Lung (tissue), 17 donors: ENCODE measurements at places on chromosomes 6 and 20. TPM values are rescaled to one million over a fixed set of nuclear protein-coding genes. Genes with fewer than 3 reads are reported as not detected.

- DNase-seq: peak; percentile 86
Observed at GRCh38 chr20:44780226-44780625, 30.1 kb downstream of the RIMS4 start.

- DNase-seq: peak; percentile 77
Observed at GRCh38 chr6:151160929-151161757, 78.6 kb upstream of the AKAP12 start.

DNA sequence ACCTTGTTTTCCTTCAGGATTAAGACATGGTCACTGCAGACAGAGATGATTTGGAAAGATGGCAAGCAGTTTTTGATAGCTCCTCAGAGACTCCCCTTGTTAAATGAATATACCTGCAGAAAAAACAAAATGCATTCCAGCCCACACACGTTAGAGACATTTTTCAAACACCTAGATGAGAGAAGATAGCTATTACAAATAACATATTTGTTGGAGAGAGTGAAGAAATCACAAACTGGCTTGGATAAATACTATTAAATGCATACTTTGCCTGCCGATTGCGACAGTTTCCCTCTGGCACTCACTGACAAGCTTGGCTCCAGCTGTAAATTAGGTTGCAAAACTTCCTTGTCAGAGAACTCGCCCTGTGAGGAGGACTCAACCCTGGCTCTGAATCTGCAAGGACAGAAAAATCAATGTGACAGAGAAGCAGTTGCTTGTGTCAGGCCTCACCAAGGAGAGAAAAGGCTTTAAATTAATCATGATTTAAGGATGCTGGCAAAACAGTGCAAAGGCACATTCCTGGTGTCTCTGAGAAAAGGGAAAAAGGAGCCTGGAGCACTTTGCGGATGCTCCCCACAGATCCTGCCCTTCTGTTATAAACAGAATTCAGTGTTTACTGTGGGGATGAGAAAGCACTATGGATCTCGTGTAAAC lies 423.7 kb upstream of the MARCKS start:
- DNase-seq: peak; percentile 97

- no peak for DNase-seq
Observed at GRCh38 chr20:57714409-57715267, 4.8 kb upstream of the PMEPA1 start.

DNA sequence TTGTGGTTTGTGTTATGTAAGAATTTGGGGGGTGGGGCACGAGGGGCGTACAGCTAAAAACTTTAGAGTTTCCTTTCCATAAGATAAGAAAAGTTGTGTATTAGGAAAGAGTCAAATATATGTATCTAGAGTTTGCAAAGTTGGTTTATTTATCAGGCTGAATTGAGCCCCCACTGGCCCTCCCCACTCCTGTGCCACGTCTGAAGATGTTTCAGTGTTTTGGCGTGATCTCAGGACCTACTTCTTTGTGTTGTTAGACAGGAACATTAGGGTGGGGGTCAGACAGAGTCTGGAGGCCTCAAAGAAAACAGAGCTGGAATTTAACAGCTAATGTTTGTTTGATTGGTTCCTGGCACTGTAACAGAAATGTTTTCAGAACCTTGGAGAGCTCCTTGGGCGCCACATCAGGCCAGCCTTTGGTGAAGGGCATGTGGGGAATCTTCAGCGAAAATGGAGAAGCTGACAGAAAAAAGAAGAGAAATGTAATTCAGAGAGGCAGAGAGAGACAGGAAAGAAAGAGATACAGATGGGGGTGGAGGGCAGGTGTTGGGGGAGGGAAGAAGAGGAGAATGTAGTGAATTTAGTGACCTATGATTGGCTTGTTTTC lies 674 bp downstream of the NRSN1 start:
- peak; percentile 82 for DNase-seq

DNA sequence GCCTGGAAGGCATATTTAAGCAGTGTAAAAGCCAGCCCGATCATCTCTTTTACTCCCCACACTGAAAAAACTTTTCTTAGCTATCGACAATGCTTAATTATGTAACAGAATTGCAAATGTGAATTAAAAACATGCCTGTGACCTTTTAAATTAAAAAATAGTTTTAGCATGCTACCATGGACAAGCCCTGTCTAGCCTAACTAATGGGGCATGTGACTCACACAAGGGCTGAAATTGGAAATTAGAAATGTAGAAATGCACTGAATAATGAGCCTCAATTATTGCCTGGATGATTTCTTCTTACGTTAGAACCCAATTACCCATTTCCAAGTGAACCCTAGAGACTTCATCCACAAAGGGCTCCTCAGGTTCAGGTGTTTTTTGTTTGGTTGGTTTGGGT lies 82.7 kb downstream of the SIM1 start:
- DNase-seq: no peak

NHSL1 gene
- polyA plus RNA-seq: 14.4 TPM

- no peak for DNase-seq
Observed at GRCh38 chr20:60295214-60295613, 337.0 kb downstream of the CDH26 start.

ACAT2 gene
- 62.0 TPM for polyA plus RNA-seq

DNA sequence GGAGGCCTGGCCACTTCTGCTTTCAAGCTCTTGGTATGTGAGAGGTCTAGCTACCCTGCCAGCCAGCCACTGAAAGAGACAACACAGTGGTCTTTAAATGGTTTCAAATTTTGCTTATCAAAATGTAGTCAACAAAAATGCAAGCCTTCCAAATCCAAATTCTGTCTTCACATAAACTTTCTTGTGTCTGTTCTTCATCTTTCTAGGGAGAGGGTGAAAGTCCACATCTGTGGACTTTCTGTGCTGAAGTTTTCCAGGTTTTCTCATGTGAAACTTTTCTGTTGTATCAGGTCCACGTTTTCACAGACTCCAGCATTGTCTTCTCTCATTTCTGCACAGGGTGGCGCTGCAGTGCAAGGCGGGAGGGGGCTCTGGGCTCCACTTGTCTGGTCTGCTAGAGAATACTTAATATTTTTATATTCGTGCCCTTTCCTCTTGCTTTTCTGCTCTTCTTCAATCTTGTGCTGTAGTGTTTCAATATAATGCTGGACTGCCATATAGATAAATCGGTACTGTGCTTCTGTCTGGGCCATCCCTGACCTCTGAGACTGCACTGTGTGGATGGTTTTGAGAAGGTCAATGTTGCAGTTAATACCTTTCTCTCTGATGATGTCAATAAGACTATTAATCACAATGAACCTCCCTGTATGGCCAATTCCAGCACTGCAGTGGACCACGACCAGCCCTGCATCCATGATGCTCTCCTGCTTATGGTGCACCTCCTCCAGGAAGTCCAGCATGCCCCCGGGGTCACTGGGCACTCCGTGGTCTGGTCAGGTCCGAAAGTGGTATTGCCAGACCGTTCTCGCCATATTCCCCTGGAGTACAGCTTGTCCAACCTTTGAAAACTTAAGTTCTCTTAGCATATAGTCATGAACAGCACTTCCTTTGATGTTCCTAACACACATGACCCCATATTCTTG lies 161.6 kb upstream of the TNFAIP3 start:
- DNase-seq: peak; percentile 73

- peak; percentile 58 for DNase-seq
Observed at GRCh38 chr20:47950124-47950912, 165.0 kb upstream of the SULF2 start.

DNA sequence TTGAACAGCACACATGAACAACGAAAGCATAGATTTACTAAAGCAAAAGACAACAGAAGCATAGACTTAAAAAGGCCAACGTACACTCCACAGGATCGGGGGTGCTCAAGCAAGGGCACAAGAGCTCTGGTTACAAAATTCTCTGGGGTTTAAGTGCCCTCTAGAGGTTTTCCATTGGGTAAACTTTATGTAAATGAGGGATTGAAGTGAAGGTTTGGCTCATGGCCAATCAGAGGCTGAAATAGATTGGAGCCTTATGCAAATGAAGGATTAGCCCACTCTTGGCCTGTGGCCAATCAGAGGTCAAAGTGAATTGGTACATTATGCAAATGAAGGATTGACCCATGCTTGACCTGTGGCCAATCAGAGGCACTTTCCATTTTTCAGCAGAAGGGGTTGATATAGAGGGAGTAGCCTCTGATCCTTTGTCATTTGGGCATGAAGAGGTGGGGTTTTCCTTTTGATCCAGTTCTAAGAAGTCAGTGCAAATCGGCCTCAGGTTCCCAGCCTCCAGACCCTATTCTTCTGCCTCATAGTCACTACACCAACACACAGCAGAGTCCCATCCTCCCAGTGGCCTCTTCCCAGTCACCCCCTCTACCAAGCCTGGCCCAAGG lies 244.9 kb downstream of the THBS2 start:
- DNase-seq: no peak

DNA sequence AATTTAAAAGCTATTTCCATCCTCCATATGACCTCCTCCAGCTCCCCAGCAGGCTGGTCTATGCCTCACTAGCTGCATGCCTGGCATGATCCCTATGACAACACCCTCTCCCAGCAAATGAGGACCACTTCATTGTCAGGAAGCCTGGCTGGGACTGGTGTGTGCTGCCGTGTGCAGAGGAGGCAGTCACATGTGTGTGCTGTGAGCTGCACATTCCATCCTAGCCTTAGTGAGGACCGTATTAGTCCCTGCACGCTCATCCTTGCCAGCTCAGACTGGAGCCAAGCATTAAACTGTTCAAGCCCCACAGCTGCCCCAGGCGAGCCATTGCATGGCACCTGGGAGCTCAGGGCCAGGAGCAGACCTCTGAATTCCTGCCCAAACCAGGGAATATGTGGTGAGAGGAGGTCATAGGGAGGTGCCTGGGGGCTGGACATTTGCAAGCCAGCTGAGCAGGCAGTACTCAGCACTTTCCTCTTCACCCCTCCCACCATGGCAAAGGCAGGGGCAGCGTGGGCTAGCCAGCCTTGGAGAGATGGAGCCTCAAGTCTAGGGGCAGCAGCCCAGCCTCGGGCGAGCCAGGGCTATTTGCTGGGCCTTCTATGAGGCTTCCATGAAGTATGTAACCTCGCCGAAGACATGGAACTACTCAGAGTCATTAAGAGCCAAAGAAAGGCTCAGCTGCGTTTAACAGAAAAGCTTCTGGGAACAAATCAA lies 8.7 kb upstream of the CCN5 start:
- no peak for DNase-seq

STAU1 gene
- 29.3 TPM for polyA plus RNA-seq

DNA sequence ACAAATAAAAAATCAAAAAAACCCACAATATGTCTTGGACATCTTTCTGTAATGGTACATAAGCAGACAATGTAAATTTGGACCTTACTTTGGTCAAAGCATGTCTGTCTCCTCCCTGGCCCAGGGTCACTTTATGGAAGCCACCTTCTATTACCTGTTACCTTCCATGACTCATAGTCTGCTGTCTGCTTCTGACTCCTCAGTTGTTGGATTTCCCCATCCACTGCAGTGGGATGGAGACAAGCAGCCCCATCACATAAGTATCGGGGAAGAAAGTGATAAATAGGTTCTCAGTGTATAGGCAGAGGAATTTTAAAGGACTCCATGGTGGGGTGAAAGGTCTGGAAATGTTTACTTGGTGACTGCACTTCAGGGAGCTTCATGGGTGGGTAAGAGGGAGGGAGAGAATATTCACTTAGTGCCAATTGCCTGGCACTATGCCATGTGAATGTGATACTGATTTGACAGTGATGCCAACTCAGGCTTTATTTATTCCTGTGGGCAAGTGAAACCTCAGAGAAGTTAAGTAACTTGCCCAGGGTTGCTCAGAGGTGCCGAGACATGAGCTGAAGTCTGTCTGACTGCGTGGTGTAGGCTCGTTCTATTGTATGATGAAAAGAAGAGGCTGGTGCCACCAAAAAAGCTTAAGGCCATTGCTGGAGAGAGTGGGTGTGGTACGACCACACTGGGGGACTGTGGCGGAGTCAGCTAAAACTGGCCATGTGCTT lies 175.6 kb upstream of the RNF24 start:
- no peak for DNase-seq

BAG2 gene
- polyA plus RNA-seq: 2.6 TPM

SUPT3H gene
- 5.2 TPM for polyA plus RNA-seq

ISM1 gene
- 1.6 TPM for polyA plus RNA-seq

- DNase-seq: no peak
Observed at GRCh38 chr6:11330413-11330760, 97.9 kb upstream of the NEDD9 start.

OSTM1 gene
- polyA plus RNA-seq: 18.9 TPM

- no peak for DNase-seq
Observed at GRCh38 chr20:13960525-13960924, 29.9 kb downstream of the SEL1L2 start.

- DNase-seq: no peak
Observed at GRCh38 chr6:169233181-169233580, 20.5 kb downstream of the THBS2 start.
